ENCODE measurements at places on chromosomes 3 and 15.
A peak's percentile ranks its signal among the peaks of the same experiment; 100 is the strongest.

GRCh38 chr3:102112704-102113230, 263.5 kb downstream of the NFKBIZ start:
- DNase-seq = no peak

- no peak for DNase-seq
Observed at GRCh38 chr3:66858656-66859381, 139.3 kb upstream of the KBTBD8 start.

GRCh38 chr3:144263706-144264105, 292.1 kb downstream of the DIPK2A start:
- DNase-seq = no peak

DNA sequence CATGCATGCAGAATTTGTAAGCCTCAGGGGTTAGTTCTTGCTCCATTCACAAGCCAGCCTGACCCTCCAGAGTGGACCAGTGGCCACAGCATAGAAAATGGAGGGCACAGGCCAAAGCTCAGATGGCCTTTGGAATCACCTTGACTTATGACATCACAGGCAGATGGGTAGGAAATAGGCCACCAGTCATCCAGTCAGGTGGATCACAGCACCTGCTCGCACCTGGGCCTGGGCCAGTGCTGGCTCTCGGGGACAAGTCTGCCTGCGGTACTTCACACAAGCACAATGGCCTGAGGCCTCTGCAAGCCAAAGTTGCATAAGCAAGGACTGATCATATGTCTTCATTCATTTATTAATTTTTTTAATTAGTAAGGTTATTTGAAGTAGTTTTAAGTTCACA, 39.3 kb downstream of the PPCDC start:
- no peak for DNase-seq

DNA sequence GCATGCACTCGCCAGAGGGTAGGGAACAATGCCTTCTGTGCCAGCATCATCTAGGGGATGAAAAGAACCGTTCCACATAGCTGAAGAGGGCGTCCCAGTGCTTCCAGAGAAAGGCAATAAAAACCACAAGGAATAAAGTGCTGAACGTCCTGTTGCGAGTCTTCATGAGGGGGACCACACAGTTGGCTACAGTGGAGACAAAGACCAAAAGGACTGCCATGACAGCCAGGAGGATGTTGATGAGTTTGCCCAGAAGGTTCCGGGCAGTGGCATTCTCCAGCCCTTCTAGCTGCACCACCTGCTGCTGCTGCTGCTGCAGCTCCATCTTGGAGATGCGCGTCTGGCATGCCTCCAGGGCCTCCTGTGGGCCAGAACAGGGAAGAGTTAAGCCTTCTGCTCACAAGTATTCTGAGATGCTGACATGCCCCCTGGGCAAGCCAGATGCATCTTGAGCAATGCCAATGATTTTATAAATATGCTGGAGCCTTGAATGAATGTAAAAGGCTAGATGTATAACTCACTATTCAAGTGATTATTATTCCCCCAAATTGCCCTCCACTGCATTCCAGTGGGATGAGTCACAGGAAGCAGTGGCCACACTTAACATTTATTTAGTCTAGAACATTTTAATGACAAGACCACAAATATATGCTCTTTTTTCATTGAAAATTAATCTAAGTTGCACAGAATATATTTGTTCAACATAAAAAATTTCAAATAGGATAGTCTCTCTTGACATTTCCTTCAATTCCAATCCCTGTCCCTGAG, 45.1 kb upstream of the PLXND1 start:
- peak; percentile 94 for DNase-seq

GRCh38 chr3:152241142-152242017, 27.3 kb upstream of the MBNL1 start:
- DNase-seq = no peak

DNA sequence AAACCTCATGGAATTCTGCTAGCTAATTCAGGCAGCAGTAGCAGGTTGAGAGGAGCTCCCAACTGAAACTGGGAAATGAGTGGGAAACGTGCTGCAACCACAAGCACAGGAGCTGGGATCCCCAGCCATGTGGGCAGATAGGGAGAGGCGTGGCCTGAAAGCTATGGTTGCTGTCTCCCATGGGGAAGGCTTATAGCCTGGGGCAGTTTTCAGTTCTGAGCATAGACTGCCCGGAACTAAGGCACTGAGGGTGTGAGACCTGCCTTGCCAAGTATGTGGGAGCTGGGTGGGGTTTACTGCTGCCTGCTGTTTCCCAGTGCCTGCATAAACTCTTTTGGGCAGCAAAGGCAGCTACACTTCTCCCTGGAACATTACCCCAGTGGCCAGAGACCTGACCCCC, 229.5 kb downstream of the TUSC7 start:
- DNase-seq = no peak

DNA sequence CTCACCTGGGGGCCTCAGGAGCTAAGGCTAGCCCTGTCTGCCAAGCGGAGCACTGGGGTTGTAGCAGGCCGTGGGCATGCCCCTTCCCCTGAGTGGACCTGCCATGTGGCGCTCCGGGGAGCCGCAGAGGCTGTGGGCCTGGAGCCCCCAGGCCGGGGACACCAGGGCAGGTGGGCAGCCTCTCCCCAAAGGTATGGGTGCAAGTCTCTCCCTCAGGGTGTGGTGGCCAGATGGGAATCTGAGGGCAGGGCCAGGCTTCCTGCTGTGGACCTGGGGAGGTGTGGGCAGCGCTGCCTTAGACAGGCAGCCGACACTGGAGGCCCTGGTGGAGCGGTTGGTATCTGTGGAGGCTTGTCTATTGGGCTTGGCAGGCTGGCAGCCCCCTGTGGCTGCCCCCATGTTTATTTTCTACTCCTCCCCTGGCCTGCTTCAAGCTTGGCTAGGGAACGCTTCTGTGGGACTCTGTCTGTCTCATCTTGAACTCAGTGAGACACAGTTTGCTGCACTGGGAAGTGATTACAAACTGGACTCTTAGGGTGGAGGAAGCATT, 5.9 kb downstream of the ACVR2B start:
- DNase-seq = no peak

DNA sequence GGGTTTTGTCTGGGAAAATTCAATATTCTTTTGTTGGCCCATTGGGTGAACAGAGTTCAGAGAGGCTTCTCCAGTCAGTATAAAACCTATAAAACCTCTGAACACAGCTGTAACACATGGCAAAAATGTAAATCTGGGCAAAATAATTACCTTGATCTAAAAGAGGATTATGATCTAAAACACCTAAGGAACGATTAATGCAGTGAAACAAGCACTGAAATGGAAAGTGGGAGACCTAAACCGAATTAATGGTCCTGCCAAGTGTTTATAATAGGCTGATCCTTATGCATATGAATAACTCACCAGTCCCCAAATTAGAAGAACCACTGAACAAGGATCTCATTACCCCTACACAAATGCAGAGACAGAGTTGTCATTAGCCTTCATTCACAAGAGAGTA, 32.6 kb downstream of the AVEN start:
- DNase-seq = no peak

- DNase-seq = peak; percentile 33
Observed at GRCh38 chr15:31338318-31338878, 11.8 kb downstream of the KLF13 start.

DNA sequence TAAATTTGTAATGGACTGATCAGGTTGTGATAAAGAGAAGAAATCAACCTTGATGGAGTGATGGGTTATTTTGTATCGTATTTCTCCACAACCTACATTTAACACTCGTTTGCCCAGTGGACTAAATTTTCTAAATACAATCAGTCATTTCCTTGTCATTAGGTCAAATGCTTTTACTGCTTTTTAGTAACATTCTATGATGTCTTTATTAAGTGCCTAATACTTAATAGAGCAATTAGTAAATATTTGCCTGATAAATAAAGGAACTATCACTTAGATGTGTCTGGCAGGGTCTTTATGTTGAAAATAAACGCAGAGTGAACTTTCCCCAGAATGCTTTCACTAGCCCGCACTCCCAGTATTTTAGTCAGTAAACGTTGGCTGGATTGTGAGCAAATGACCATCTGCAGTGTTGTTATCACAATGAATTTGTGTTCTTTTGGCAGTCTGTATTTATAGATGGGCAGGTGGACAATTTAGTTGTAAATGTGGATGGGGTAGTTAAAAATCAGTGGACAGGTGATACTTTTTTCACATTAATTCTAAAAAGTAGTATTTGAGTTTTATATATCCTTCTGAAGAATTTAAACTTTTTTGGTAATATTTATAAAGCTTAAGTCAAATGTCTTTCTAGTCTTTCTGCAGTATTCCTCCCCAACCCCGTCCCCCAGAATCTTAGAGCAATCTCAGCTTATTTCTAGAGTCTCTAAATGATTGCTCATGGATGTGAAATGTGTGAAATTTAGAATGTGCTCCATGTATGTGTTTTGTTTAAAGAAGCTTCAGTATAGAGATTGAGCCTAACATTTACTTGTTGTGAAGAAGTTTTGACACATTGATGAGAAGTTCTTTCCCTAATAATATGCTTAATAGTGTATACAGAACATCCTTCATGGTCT, 4.9 kb downstream of the USP3 start:
- DNase-seq = no peak

GRCh38 chr3:128736601-128737000, 10.6 kb downstream of the RAB7A start:
- no peak for DNase-seq

- DNase-seq = no peak
Observed at GRCh38 chr3:44136421-44136820, 105.3 kb upstream of the TOPAZ1 start.

All from NCI-H446 (cell line).